ENCODE measurements at places on chromosomes 2 and 18.

GRCh38 chr2:165818920-165819319 lies 24.9 kb upstream of the GALNT3 start:
- no peak for DNase-seq

- no peak for DNase-seq
Measured at GRCh38 chr18:1090758-1091157, 186.1 kb downstream of the ADCYAP1 start.

DNA sequence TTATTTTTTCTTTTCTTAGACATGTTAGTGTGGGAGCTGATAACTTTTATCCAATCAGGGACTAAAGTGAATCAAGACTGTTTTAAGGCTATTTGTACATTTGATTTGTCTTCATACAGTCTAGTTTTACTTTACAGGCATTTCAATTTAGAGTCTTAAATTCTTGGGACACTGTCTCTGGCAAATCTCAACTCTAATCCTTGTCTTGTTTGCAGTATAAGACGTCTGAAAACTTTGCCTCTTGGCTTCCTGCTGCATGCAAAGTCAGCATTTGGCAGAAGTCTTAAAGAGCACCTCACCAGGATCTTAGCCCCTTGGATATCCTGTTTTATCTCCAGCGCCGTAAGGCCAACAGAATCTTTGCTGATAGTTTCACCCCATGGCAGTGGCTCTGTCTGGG lies 30.3 kb downstream of the SPOPL start:
- DNase-seq = no peak

- DNase-seq = no peak
Measured at GRCh38 chr2:105261061-105261460, 19.5 kb downstream of the GPR45 start.

GRCh38 chr2:222776792-222777191 lies 84.0 kb upstream of the ACSL3 start:
- no peak for DNase-seq
